ENCODE measurements at places on chromosomes 1 and 21. TPM values are rescaled to one million over a fixed set of nuclear protein-coding genes. Genes with fewer than 3 reads are reported as not detected.

- no peak within 1 kb of the TSS for H3K27ac ChIP-seq
- no peaks in the 10 kb centered on the region for H3K36me3 ChIP-seq
- H3K27me3 ChIP-seq = peaks cover 13% of the 10 kb centered on the region
- peaks cover 14% of the 10 kb centered on the region for H3K4me1 ChIP-seq
- DNase-seq = peak; percentile 28
- H3K4me3 ChIP-seq = peak within 1 kb of the TSS; percentile 54
These were observed at the start of gene C1orf115 for GRCh38 chr1:220690140-220691052. C1orf115 (plus strand) TSS chr1:220690363; CDS start chr1:220690403, 40 bp downstream.

DNA sequence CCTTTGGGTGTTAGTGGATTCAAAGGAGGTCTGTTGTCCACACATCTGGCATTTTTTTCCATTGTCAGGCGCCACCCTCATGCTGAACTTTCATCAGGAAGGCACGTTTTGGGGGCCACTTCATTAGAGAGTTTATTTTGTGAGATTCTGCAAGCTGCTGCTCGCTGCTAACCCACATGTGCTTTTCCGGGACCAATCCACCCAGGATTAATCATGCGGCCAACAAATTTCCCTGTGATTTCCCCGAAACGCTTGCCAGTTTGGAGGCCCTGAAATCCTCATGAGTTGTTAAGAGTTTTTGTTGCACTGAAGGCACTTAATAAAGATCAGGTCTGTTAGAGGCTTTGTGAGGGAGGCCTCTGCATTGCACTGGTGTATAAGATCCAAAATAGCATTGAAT lies 2.4 kb downstream of the PDPN start:
- DNase-seq = no peak
- H3K36me3 ChIP-seq = no peaks in the 10 kb centered on the region

DNA sequence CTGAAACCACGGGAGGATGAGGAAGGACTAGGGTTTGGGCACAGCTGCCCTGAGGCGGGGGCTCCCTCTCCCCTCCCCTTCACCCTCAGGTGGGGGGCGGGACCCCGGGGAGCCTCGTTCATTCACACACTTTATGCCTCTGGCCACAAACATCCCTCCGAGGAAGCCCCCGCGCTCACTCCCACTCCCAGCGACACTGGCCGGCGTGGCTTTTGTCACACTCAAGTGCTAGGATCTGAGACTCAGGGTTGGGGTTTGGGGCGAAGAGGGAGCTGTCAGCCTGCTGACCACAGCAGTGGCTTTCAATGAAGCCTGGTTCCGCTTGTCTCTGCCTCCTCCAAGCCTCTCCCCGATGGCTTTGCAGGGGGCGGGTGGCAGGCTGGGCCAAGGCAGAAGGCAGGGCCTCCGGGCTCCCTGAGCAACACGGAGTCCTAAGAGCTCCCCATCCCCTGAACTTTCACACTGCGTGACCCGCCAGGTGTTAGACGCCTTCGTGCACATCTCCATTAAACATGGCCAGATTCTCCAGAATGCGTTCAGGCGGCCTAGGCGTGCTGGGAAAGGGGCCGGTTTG lies 178.1 kb downstream of the NPHP4 start:
- no peaks in the 10 kb centered on the region for H3K27me3 ChIP-seq
- no peak for DNase-seq
- H3K4me1 ChIP-seq = peaks cover 7% of the 10 kb centered on the region
- H3K4me3 ChIP-seq = no peak overlapping the region
- H3K36me3 ChIP-seq = no peaks in the 10 kb centered on the region

DNA sequence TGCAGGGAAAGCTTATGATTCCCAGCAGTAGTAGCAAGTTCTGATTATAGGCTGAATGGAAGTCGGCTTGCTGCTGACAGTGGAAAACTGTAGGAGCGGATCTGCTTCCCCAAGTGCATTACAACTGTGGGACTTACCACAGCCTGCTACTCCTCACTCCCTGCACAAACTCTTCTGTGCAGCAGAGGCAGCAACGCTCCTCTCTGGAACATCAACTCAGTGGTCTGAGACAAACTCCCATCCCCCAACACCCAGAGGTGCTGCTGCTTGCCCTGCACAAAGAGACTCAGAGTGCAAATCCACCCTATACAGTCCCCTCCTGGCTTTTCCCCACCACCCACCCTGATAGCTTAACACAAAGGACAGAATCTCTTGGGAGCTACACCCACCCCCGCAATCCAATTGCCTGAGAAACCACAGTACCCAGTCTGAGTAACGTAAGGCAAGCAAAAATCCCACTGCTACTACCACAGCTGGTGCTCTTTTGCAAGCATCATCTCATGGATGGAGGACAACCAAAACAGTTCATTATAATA lies 1455.2 kb downstream of the AMY1C start:
- no peak overlapping the region for H3K4me3 ChIP-seq
- H3K36me3 ChIP-seq = no peaks in the 10 kb centered on the region
- H3K4me1 ChIP-seq = no peaks in the 10 kb centered on the region
- H3K27me3 ChIP-seq = no peaks in the 10 kb centered on the region

DNA sequence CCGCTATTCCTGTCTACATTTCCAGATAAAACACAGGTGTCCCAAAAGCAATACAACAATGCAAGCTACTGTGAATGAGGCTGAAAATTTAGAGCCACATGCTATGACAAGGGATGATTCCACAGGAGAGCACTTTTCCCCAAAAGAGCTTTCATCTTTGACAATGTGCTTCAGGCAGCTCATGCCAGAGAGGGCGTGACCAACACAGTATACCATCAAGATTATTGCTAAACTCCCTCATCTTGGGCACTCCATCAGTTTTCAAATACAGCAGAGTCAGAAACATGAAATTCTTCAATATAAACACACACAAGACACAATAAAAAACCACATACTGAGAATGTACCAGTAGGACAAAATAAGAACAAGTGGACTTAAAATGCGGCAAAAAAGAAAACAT lies 6.7 kb downstream of the GON4L start:
- DNase-seq = no peak
- no peaks in the 10 kb centered on the region for H3K4me1 ChIP-seq
- peaks cover 49% of the 10 kb centered on the region for H3K36me3 ChIP-seq
- H3K4me3 ChIP-seq = no peak overlapping the region
- no peak overlapping the region for H3K27ac ChIP-seq

GRCh38 chr1:163203561-163203960 lies 845 bp upstream of the RGS5 start:
- no peak overlapping the region for H3K4me3 ChIP-seq
- no peak for DNase-seq
- H3K27me3 ChIP-seq = no peaks in the 10 kb centered on the region
- H3K4me1 ChIP-seq = no peaks in the 10 kb centered on the region
- no peaks in the 10 kb centered on the region for H3K36me3 ChIP-seq

DNA sequence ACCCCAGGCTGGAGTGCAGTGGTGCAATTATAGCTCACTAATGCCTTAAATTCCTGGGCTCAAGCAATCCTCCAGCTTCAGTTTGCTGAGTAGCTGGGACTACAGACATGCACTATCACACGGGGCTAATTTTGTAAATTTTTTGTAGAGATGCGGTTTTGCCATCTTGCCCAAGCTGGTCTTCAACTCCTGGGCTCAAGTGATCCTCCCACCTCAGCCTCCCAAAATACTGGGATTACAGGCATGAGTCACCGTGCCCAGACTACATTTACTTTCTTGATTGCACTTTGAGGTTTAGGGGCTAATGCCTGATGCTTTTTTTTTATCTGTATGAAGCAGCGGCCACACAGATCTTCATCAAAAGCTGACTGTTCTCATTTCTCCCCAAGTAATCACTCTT lies 124.6 kb downstream of the KIF26B start:
- no peak overlapping the region for H3K27ac ChIP-seq
- no peaks in the 10 kb centered on the region for H3K36me3 ChIP-seq
- H3K4me1 ChIP-seq = no peaks in the 10 kb centered on the region
- no peaks in the 10 kb centered on the region for H3K27me3 ChIP-seq

- no peaks in the 10 kb centered on the region for H3K27me3 ChIP-seq
- H3K36me3 ChIP-seq = no peaks in the 10 kb centered on the region
- no peaks in the 10 kb centered on the region for H3K4me1 ChIP-seq
- no peak overlapping the region for H3K27ac ChIP-seq
These were observed 31.7 kb downstream of the ERICH3 start for GRCh38 chr1:74641876-74642275.

- no peak overlapping the region for H3K27ac ChIP-seq
- no peaks in the 10 kb centered on the region for H3K4me1 ChIP-seq
- no peak overlapping the region for H3K4me3 ChIP-seq
- no peaks in the 10 kb centered on the region for H3K27me3 ChIP-seq
- H3K36me3 ChIP-seq = no peaks in the 10 kb centered on the region
- no peak for DNase-seq
These were observed 99.8 kb upstream of the PRMT6 start for GRCh38 chr1:106956721-106957120.

DNA sequence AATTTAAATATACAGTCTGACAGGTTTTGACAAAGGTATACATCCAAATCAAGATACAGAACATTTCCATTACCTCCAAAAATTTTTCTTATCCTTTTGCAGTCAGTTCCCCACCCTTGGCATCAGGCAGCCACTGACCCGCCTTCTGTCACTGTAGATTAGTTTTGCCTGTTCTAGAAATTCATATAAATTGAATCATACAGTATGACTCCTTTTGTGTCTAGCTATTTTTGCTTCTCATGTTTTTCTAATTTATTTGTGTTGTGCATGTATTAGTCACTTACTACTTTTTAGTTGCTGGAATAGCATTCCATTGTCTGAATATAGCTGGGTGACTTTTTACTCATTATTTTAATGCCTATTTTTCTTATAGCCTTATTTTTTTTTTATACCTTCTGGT lies 3.8 kb downstream of the UTP25 start:
- no peaks in the 10 kb centered on the region for H3K27me3 ChIP-seq
- no peak for DNase-seq
- H3K27ac ChIP-seq = no peak overlapping the region
- H3K4me3 ChIP-seq = no peak overlapping the region

- H3K27ac ChIP-seq = no peak overlapping the region
- H3K4me1 ChIP-seq = no peaks in the 10 kb centered on the region
- no peak overlapping the region for H3K4me3 ChIP-seq
- DNase-seq = no peak
- no peaks in the 10 kb centered on the region for H3K36me3 ChIP-seq
These were observed 22.7 kb upstream of the SHE start for GRCh38 chr1:154524881-154525280.

- H3K4me3 ChIP-seq = no peak overlapping the region
- no peaks in the 10 kb centered on the region for H3K4me1 ChIP-seq
- H3K27me3 ChIP-seq = no peaks in the 10 kb centered on the region
- no peak overlapping the region for H3K27ac ChIP-seq
These were observed 27.4 kb upstream of the GPR25 start for GRCh38 chr1:200845360-200845759.

The MYBPH gene
- not detected for total RNA-seq

The RGS16 gene
- total RNA-seq = 13.1 TPM

The IRF6 gene
- 2.8 TPM for total RNA-seq

The HTR6 gene
- 0.89 TPM for total RNA-seq

The MMP23B gene
- total RNA-seq = 5.9 TPM

The BNIPL gene
- total RNA-seq = 0.20 TPM

The SHISAL2A gene
- 0.30 TPM for total RNA-seq

The RIMKLA gene
- 18.2 TPM for total RNA-seq

The PDZK1 gene
- total RNA-seq = 1.9 TPM

The ODF2L gene
- 74.9 TPM for total RNA-seq

The LCE3E gene
- not detected for total RNA-seq
